Kidney (tissue), 22 donors: ENCODE measurements at places on chromosomes 3 and 15.

- no peak for DNase-seq
Observed at GRCh38 chr3:86963611-86964010, 27.3 kb downstream of the VGLL3 start.

- DNase-seq = no peak
Observed at GRCh38 chr3:194404365-194405140, 5.5 kb upstream of the GP5 start.

DNA sequence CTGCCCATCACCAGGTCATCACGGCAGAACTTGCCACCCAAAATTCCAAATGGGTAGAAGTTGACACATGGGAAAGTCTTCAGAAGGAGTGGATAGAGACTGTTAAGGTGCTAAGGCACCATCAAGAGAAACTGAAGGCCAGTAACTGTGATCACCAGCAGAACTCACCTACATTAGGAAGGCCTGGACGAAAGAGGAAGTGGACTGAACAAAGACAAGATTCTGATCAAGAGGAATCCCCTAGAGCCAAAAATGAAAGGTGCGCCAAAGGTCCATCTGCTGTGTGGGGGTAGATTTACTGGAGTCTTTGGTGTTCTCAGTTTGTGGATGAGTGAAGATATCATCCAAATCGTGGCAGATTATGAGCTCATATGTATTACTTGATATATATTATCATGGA is 46.3 kb upstream of the P3H2 start:
- no peak for DNase-seq

- no peak for DNase-seq
Observed at GRCh38 chr3:69058180-69058946, 6.2 kb upstream of the TMF1 start.

DNA sequence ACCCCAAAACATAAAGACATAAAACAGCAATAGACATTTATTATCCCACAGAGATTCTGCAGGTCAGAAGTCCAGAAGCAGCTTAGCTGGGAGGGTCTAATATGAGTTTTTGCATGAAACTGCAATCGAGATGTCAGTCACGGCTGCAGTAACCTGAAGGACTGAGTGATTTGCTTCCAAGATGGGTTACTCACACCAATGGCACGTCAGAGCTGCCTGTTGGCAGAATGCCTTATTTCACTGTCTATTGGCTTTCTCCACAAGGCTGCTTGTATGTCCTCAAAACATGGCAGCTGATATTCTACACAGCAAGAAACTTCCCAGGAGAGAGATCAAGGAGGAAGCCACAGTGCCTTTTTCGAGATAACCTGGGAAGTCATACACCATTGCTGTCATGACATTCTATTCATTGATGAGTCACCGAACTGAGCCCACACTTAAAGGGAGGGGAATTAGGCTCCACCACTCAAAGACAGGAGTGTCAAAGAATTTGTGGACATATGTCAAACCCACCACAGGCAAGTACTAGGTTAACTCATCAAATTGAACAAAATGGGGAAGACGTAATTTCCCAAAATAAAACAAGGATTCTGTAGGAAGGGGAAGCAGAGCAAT is 122.2 kb downstream of the SYNPR start:
- no peak for DNase-seq

DNA sequence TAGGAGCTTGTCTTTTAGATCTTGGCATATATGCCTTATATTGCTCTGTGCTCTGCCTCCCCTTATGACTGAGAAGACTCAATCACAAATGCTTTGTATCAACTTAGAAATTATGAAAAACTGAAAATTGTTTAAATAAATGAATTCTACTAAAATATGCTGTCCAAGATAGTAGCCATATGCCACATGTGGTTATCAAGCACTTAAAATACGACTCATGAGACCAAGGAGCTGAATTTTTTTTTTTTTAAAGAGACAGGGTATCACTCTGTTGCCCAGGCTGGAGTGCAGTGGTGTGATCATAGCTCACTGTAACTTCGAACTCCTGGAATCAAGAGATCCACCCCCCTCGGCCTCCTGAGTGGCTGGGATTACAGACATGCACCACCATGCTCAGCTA is 118.3 kb downstream of the RFTN1 start:
- DNase-seq = no peak

GRCh38 chr3:169966951-169967915 is 626 bp downstream of the SEC62 start:
- no peak for DNase-seq

- DNase-seq = no peak
Observed at GRCh38 chr3:43260412-43260811, 25.9 kb upstream of the SNRK start.

DNA sequence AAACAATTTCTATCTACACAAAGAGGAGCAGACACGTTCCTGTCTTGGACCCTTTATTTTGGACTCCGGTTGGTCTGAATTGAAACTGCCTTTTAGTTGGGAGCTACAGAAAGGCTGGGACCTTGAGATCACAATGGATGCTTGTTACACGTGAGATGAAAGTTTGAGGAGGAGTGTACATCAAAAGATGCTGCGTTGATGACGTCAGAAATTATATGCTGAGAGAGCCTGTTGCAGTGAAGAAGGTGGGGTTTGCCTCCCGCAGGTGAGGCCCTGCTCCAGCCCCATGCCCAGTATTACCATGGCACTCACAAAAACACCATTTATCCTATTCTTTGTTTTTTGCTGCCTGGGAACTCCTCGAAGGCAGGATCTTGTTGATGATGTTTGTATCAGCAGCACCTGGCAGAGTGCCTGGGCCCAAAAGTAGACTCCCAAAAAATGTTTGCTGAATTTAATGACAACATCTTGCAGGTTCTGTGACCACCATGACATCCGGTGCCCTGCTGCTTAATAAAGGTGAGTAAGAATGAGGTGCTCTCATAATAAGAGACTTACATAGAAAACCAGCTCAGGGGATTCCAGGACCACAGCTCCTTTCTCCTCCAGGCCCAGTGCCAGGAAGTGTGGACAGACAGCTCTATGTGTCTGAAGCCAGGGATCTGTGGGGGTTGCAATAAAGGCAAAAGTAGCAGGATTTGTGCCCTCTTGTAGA is 136.1 kb upstream of the UBE2E1 start:
- no peak for DNase-seq

GRCh38 chr3:50089609-50089945 is 858 bp downstream of the RBM5 start:
- DNase-seq = no peak

- DNase-seq = no peak
Observed at GRCh38 chr15:42845581-42845980, 75.0 kb downstream of the TTBK2 start.

DNA sequence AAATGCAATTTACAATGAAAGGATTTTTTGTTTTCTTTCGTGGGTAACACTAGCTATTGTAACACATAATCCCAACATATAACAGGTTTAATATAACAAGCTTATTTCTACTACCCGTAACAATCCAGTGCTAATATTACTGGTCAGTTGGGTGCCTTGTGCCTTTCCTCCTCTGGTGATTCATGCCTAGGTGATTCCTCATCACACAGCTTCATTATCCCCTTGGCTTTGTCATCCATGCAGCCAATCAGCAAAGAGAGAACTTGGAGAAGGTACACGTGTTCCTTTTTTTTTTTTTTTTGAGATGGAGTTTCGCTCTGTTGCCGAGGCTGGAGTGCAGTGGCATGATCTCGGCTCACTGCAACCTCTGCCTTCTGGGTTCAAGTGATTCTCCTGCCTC is 30.7 kb downstream of the CHST14 start:
- DNase-seq = no peak

- peak; percentile 50 for DNase-seq
Observed at GRCh38 chr3:64995857-64996551, 308.2 kb upstream of the ADAMTS9 start.

DNA sequence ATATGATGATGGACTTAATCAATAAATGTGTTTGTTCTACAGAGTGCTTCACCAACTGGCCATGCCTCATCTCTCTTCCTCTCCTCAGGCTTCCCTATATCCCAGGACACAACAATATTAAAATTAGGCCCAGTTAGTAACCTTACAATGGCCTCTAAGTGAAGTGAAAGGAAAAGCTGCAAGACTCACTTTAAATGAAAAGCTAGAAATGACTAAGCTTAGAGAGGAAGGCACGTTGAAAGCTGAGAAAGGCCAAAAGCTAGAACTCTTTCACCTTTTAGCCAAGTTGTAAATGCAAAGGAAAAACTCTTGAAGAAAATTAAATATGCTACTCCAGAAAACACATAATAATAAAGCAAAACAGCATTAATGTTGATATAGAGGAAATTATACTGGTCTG is 1010.3 kb downstream of the NAALADL2 start:
- DNase-seq = no peak

DNA sequence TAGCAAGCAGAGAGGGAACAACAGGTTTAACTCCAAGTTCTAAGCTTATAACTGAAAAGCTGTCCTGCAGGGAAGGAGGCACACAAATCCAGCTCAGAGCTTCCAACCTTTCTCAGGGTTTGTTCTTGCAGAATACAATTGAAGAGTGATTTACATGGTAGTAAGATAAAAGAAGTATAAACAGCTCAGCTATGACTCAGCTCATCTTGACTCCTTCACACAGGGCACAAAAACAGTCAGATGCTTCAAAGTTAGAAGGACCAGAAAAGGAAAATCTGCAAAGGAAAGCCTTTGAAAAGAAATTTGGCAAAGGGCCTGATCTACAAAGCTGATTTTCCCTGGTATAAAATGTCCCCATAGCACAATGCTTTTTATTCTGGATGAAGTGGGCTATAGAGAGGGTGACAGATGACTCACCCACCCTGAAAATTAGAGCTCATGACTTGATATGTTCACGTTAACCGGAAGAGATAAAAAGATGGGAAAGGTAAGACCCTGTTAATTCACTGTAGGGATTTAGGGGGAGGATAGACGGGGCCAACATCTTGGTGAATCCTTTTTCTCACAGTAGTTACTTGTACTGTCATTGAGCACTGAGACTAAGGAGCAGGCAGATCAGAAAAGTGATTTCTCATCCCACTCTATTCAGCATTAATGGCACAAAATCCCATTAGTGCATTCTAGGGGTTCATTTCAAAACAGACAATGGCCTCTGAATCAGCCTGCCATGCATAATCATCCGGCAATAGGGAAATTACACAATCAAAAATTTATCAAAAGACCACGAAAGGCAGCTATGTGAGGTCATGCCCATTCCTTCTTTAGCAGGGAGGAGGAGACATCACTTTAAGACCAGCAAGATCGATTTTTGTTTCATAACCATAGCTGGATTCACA is 143.5 kb downstream of the GAP43 start:
- DNase-seq = no peak

GRCh38 chr15:29917600-29918597 is 95.6 kb upstream of the TJP1 start:
- no peak for DNase-seq

DNA sequence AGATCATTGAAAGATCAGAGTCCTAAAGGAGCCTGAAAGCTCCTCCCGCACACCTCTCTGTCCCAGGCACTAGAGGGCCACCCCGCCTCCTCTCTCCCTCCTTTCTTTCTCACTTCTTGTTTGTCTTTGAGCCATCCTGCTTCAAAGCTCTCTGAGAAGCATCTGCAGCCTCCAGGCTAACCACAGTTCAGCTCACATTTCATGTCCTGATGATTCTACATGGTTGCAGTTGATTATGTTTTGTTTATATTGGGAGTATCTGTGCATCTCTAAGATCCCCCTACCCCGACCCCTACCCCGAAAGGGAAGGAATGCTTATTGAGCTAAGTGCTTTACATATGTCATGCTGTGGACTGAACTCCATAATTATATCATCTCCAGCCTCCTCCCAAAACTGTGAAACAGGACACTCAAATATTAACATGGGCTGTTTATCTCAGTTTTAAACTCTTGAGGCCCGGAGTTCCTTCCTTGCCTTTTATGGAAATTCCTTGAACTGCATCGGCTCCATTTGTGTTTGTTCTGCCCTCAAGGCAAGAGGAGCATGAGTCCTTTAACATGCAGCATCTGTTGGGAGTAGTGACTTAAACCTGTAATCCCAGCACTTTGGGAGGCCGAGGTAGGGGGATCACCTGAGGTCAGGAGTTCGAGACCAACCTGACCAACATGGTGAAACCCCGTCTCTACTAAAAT is 30.9 kb downstream of the MGLL start:
- no peak for DNase-seq

DNA sequence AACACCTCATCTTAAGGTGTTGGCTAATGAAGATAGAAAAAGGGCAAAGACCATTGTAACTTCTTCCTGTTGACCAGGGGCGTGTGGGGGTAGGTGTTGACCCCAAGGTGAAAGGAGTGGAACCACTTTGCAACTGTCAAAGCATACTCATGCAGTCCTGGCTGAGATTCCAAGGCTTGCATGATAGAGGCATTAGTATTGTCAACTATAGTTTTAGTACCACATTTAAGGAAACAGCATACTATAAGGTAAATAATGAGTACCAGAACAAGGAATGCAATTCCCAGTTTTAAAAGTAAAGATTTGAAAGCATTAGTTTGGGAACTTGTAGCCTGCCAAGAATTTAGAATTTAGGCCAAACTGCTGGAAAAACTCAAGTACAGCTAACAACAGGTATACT is 27.8 kb upstream of the ADGRG7 start:
- DNase-seq = no peak

DNA sequence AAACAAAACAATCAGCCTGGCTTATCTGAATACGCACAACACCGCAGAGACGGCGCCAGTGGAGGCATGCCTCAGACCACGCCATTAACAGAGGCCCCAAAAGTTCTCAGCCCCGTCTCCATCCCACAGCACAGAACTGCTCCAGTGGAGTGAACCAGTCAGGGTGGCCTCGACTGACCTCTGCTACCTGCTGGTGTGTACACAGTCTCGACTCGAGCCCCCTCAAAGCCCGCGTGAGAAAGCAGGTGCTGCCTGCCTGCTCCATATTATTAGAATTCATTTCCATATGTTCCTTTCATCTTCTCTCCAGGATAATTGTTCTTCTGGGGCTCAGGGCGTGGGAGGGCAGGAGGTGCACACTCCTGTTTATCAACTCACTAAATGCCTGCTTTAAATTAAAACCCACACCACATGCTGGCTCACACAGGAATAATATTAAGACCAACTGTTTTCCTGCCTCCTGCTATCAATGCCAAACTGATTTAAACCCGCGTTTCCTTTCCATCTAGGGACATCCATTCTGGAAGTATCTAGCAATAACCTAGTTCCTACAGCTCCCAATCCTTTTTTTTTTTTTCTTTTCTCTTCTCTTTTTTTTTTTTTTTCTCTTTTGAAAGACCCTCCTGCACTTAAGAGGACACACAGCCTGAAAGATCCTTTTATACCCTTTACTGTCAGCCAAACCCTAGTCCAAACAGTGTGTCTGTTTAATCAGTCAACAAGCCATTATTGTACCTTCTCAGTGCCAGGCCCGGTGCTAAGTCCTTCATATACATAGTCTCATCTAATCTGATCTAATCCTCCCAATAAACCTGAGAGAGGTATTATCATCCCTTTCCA is 101.2 kb downstream of the TLE3 start:
- DNase-seq = peak; percentile 47

- DNase-seq = peak; percentile 87
Observed at GRCh38 chr15:73964736-73965093, 27.4 kb downstream of the STOML1 start.

GRCh38 chr15:25329696-25330095 is 109.1 kb downstream of the UBE3A start:
- DNase-seq = no peak
